ENCODE measurements at places on chromosomes 7 and 10.

DNA sequence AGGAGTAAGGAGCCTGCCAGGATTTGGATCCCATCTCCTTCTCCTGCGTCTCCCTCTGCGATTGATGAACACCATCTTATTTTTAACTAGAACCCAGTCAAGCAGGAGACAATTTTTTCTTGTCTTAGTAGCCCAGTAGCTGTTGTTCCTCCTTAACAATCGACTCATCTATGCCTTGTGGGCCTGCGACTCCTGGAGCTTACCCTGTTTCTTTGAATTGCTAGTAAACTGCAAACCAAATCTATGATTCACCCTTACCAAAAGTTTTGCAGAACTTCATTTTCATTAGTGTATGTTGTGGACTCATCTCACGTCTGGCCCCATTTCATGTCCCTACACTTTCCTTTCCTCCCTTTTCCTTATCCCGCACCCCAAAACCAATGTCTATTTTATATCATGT lies 37.7 kb downstream of the TRIL start:
- no peak for DNase-seq

- DNase-seq: no peak
Measured at GRCh38 chr7:1902231-1902855, 232.3 kb downstream of the ELFN1 start.

GRCh38 chr7:32357535-32358277 lies 132.5 kb downstream of the LSM5 start:
- no peak for DNase-seq

- DNase-seq: no peak
Measured at GRCh38 chr10:43203448-43204041, 63.3 kb downstream of the RASGEF1A start.

GRCh38 chr7:98830972-98831548 lies 38.8 kb downstream of the TMEM130 start:
- no peak for DNase-seq

GRCh38 chr7:45703373-45703821 lies 129.2 kb downstream of the ADCY1 start:
- DNase-seq: no peak

DNA sequence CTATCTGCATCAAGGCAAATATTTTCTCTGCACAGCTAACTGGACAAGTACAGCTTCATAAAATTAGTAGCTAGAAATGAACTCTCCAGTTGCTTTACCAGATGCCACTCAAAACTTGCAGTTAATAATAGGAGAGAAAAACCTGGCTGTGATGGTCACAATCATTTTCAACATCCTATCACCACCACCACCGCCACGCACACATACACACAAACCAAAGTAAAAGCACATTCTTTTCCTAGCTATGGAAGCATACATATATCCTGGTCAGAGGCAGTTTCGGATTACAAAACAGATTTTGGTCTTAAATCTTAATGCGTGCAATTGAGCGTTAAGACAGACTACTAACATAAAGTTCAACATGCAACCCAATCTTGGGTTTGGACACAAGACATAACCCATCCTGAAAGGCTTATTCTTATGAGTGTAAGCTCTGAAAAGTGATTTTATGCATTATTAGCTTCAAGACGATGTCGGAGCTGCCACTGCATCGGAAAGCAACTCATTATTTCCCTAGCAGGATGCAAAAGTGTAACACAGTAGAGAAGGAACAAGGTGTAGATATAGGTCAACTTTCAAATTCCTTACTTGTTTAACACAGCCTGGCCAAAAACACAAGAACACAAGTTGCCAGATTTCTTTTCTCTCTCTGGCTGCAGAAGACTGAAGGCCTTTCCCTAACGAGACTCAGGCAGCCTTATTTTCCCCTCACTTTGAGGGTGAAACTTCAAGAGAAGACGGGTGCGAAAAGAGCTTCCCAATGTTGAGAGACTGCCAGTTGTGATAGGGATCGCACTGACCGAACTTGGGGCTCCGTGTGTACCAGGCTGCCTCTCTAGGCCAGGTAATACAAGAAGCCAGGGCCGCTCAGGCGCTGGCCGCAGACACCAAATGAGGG lies 1.2 kb downstream of the CACUL1 start:
- DNase-seq: no peak

DNA sequence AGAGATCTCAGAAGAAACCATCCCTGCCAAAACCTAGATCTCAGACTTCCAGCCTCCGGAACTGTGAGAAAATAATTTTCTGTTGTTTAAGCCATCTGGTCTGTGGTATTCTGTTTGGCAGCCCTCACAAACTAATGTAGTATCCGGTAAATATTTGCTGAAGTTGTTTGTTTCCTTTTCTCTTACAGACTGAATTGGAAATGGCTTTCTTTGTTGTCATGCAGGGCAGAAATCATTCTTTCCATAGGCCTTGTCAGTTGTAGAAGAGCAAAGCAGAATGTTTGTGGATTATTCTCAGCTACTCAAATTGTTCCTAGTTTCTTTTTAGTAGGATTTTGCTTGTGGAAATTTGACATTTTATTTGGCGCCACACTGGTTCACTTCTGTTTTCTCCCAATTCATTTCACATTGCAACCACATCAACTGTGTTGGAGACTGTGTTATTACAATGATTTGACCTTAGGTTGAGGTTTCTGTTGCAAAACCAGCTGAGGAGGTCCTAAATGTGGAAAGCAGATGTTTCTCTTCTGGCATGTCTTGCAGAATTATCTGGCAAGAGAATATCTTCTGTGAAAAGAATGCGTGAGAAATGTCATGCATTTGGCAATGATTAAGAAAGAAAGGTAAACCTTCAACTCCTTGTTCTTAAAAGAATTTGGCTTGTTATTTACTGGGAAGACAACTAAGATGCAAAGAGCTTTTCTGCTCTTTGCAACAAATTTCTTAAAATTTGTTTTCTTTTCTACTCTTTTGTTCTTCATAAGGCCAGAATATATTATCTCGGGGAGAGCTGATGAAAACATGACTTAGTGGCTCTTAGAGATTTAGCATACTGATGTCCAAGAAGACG lies 25.8 kb downstream of the ACTA2 start:
- DNase-seq: no peak

DNA sequence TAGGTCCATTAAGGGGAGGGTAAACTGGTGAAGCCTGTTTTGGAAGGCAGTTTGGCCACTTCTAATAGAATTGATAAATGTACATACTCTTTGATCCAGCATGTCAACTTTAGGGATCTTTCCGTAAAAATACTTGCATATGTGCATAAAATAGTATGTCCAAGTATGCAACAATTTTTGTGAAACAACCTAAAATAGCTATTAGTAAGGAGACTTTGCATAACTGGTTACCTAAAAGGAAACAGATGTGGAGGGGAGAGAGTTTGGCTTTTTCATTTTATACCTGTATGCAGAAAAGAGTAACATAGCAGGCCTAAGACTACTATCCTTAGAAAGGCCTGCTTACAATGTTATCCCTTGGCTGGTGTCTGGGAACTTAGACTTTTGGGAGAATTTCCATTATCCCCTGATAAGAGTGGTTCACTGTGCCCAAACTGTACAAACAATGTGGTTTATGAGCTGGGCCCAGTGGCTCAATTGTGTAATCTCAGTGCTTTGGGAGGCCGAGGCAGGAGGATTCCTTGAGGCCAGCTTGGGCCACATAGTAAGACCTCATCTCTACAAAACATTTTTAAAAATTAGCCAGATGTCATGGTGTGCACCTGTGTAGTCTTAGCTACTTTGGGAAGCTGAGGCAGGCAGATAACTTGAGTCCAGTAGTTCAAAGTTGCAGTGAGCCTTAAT lies 21.3 kb downstream of the PTPN12 start:
- DNase-seq: no peak

DNA sequence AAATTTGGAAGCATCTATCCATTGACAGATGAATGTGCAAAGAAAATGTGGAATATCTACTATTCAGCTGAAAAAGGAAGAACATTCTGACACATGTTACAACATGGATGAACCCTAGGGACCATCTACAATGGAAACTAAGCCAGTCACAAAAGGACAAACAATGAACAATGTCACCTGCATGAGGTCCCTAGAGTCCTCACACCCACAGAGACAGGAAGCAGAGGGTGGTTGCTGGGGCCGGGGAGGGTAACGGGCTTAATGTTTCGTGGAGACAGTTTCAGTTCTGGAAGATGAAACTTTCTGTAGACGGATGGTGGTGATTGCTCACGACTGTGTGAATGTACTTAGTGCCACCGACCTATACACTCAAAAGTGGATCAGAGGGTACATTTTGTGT lies 282.9 kb downstream of the ADARB2 start:
- no peak for DNase-seq

GRCh38 chr10:103171278-103171677 lies 21.8 kb downstream of the NT5C2 start:
- DNase-seq: no peak

- no peak for DNase-seq
Measured at GRCh38 chr10:116043861-116044260, 229.1 kb downstream of the GFRA1 start.

GRCh38 chr7:134997214-134997885 lies 11.0 kb downstream of the AGBL3 start:
- DNase-seq: no peak

GRCh38 chr7:17133977-17134376 lies 164.5 kb upstream of the AHR start:
- no peak for DNase-seq

DNA sequence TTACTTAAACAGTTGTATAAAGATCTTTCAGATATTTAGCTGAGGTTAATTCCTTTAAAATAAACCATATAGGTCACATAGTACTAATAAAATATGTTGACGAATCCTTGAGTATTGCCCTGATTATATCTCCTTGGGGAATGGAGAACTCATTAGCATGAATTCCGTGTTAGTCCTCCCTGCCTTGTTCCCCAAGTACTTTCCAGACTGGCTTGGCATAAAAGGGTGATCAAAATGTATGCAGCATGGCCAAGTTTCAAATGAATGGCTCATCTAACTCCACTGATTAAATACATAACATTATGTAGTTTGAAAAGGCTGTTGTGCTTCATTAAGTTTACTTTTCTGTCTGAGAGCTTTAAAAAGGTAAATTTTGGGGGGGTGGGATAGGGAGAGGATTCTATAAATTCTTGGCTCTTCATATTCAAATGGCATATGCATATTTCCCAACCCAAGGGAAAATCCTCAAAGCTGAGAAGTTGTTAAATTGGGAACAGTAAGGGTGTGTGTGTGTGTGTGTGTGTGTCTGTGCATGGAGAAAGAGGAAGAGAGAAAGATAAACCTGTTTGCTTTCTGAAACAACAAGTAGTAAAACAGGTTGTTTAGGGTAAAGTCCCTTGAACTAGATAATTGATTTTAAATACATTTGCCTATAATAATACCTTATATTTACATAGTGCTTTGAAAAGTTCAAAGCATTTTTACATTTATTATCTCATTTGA lies 4.8 kb upstream of the ADD3 start:
- DNase-seq: no peak

GRCh38 chr7:140060788-140061606 lies 1.8 kb downstream of the PARP12 start:
- DNase-seq: no peak

DNA sequence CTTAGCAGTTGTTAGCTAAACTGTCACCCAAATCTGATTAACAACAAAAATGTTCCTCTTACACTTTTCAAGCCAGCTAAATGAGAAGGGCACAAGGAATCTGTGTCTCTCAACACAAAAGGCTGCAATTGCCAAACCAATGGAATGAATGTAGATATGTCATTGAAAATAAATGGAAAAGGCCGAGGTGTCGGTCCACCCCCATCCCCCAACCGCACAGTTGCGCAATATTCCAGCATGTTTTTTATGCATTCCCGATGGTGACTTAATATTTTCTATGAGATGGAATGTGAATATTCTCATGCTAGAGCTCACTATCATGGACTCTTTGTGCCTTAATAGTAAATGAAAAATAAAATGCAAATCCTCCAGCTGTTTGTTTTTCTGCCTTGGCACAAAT lies 181.6 kb upstream of the LRGUK start:
- no peak for DNase-seq

- no peak for DNase-seq
Measured at GRCh38 chr7:101896316-101896715, 78.9 kb downstream of the CUX1 start.

GRCh38 chr7:70439651-70440050 lies 692.3 kb upstream of the GALNT17 start:
- no peak for DNase-seq

- DNase-seq: no peak
Measured at GRCh38 chr7:23662124-23662983, 17.6 kb upstream of the FAM221A start.

DNA sequence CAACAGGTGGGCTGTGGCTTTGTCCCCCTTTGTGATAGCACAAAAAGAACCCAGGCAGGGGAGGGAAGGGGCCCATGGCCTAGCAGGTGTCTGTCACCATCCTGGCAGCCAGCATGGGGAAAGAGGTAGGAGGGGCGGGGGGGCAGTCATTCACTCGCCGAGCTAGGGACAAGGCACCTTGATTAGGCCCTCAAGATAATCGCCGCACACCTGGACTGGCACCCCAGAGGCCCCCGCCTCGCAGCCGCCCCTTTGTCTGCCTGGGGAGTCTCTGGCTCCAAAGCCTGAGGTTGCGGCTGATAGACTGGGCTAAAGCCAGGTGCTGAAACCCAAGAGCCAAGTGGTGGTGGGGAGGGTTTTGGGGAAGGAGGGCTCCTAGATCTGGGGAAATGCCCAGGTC lies 151.2 kb upstream of the PCBD1 start:
- no peak for DNase-seq

- DNase-seq: peak; percentile 75
Measured at GRCh38 chr7:151017953-151018420, 6.3 kb downstream of the ATG9B start.

DNA sequence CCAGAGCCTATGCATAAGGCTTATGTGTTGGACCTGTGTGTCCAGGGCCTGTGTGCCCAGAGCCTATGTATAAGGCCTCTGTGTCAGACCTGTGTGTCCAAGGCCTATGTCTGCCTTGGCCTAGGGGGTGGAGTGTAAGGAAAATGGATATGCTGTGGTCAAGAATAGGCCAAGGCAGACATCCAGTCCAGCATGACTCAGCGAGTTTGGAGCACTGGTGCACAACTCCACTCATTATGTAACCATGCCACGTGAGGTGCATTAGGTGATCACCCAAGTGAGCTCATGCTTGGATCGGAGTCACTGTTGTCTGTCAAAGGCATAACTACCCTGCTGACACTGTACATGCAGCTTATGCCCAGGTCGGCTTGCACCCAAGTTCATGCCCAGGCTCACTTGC lies 238.9 kb downstream of the CACNA2D1 start:
- no peak for DNase-seq
